ENCODE measurements at places on chromosomes 1 and 21. TPM values are rescaled to one million over a fixed set of nuclear protein-coding genes. Genes with fewer than 3 reads are reported as not detected.

DNA sequence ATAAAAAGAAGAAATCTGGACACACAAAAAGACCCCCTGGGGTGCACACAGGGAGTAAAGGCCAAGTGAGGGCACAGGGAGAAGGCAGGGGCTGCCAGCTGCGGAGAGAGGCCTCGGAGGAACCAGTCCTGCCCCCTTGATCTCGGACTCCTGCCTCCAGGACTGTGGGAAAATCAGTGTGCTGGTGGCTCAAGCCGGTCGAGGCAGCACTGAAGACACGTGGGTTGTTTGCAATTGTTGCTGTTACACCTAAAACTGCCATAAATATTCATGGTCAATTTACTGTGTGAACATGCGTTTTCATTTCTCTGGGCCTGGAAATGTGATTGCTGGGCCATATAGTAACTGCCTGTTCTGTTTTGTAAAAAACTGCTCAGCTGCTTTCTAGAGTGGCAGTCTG lies 18.5 kb downstream of the IBA57 start:
- H3K4me3 ChIP-seq: no peak overlapping the region
- no peak for DNase-seq
- no peak overlapping the region for H3K27ac ChIP-seq
- H3K27me3 ChIP-seq: no peaks in the 10 kb centered on the region
- H3K36me3 ChIP-seq: no peaks in the 10 kb centered on the region

DNA sequence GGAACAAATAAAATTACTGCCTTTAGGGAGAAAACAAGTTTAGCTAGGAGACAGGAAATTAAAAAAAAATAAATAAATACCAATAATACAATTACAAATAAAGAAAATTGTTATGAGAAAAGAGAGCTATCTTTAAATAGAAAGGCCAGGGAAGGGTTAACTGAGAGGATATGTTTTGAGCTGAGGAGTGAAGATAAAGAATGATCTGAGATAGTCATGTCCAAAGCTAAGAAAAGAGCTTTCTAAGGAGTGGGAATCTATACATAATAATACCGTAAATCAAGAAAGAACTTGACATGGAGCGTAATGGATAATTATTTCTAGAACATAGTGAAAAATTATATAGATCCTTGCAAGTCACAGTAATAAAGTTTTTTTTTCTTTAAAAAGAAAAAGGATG lies 176.5 kb downstream of the NCAM2 start:
- H3K27ac ChIP-seq: no peak overlapping the region
- no peak overlapping the region for H3K4me3 ChIP-seq
- no peaks in the 10 kb centered on the region for H3K36me3 ChIP-seq
- H3K27me3 ChIP-seq: no peaks in the 10 kb centered on the region

DNA sequence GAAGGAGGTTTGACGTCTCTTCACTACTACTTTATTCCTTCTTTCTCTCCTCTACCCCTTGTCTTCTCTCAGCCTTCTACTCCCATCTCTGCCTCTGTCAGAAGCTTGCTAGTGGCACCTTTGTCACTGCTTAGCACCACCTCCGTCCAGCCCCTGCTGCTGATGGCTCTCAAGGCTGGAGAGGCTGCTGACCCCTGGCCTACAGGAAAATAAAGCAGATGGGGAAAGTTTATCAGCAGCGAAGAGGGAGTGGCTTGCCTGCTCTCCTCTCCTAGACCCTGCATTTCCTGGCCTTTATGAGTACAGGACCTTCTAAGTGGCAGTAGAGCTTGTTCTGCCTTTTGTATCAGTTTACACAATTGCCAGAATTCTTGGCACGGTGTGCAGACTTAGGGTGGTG lies 27.0 kb downstream of the PROX1 start:
- no peak overlapping the region for H3K4me3 ChIP-seq
- no peaks in the 10 kb centered on the region for H3K27me3 ChIP-seq
- no peak for DNase-seq
- no peaks in the 10 kb centered on the region for H3K36me3 ChIP-seq

RSPO1 gene
- total RNA-seq: not detected

SPRR1A gene
- not detected for total RNA-seq

All from CD4-positive, alpha-beta T cell (primary cell).